ENCODE measurements at places on chromosomes 6 and 20.

DNA sequence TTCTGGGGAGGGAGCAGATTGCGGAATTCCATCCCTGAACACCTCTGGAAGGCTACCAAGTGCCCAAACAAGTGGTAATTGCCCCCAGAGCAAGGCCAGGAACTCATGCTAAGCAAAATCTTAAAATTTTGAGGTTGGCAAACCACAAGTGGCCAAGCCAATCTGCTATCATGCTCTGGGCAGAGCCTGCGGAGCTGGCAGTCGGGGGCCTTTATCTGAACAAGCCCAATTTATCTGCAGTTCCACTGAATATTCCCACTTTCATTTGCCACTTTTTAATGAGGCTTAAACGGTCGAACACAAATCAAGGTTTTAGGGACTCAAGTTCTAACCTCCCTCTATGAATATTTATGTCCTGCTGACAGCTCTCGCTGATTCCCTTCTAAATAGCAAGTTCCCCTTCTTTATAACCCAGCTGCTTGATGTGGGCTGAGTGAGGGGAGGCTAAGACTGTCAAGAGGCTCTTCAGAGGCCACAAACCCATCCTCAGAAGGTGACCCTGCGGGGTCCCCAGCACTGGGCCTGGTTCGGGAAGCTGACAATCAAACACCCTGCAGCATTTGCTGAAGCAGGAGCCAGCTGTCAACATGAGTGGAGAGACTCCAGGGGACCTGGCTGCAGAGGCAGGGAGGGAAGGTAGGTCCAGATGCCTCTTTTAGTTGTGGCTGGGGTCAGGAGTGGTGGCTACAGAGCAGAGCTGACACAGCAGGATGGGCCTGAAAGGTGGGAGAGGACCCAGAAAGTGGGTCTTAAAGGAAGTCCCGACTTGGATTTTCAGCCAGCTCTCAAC, 11.9 kb downstream of the CCDC167 start:
- DNase-seq = no peak

DNA sequence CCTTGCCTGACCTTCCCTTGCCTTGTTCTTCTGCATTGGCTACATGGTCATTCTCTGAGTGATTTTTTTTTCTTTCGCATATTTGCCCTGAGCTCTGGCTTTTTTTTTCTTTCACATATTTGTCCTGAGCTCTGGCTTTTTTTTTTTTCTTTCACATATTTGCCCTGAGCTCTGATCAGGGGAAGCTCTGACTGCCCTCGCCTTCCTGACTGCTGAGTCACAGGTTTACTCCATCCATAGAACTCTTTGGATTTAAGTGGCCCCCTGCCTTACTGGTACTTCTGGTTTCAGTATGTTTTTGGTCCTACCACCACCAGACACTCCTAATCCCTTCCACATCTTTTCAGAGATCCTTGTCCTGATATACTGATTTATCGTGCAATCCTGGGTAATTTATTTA, 201.1 kb downstream of the OGFRL1 start:
- peak; percentile 81 for DNase-seq

DNA sequence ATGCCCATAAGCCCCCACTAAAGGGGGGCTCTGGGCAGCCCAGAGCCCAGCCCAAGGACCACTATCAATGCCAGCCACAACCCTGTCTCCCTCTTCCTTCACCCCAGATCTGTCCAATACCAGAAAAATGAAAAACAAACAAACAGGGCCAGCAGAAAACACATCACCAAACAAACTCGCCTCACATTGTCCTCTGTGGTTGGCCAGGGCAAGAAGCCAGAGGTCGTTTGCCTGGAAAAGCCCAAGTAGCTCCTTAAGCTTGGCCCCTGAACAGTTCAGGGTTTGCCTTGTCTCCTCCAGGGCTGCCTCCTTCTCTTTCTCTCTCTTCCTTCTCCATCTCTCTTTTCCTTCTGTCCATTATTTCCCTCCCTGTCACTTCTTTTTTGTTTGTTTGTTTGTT, 10.1 kb upstream of the SCUBE3 start:
- no peak for DNase-seq

DNA sequence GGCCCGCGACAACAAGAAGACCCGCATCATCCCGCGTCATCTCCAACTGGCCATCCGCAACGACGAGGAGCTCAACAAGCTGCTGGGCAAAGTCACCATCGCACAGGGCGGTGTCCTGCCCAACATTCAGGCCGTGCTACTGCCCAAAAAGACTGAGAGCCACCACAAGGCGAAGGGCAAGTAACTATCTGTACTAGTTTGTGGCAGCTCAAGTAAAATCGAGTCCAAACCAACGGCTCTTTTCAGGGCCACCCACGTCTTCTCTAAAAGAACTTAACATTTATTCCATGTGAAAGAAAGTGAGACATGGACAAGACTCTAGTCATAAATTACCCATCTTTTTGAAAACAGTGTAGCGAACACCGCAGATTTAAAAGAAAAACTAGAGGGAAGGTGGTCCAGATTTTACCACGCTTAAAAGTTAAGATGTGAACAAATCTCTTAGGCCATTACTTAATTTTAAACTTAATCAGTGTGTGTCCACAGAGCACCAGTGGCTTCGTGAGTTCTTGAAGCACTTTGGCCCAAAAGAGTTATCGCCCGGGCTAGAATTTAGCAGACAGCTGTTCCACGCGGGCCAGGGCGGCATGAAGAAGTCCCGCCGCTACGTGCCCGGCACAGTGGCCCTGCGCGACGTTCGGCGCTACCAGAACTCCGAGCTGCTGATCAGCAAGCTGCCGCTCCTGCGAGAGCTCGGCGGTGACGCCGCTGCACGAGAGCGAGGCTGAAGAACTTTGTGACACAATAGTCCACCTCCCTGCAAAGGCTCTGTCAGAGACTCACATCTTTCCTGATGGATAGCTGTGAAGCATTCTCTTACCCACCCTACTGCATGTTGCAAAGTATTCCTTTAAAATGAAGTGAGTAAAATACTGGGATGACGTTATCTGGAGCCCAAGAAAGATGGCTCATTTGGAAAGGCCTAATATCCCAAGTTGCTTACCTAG, 113.9 kb upstream of the PRSS16 start:
- peak; percentile 77 for DNase-seq

DNA sequence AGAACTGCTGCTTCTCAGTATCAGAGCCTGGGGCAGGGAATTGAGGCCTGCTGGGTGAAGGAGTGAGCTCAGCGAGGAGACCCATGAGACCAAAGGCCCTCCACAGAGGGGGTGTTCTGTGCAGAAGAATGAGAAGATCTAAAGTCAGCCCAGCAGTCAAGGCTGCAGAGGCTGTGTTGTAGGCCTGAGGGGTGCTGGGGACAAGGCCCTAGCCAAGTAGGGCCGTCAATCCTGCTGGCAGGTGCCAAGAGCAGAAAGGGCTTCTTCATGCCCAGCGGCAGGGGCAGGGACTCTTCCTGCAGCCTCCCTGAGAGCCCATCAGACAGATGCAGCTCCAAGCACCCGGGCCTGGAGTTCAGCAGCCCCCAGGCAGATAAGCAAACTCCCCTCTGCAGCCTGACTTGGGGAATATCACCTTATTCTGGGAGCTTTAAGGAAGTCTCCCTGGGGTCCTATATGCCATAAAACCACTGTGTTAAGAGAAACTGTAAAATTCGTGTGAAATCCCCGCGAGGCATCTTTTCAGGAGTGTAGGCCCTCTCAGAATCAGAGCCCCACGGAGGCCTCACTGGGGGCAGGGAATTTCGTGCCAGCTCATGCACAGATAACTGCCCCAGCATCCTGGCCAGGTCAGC, 9.0 kb downstream of the CCDC167 start:
- DNase-seq = no peak

- peak; percentile 91 for DNase-seq
These were observed 165.2 kb downstream of the WDR27 start for GRCh38 chr6:169536446-169537170.

DNA sequence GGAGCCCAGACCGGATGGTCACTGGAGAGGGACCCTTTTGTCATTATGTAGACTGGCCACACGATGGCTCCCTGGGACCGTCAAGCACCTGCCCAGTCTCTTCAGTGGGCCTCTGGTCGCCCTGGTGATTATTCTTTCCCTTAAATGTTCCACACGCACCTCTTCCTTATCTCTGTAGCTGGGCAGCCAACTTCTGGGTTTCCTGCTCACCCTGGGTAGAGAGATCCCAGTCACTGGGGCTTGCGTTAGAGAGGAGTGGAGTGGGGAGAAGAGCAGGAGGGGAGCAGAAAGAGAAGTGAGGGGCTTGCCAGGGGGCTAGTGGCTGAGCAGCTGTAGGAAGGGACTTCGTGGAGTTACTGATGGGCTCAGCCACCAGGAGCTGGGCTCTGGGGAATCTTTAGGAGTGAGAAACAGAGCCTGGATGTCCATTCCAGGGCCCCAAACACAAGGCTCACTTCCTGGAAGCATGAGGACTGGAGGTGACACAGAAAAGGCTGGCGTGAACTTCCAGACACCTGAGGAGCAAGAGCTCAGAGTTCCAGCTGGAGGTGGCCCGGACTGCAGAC, 150.1 kb downstream of the DHX35 start:
- DNase-seq = peak; percentile 39

GRCh38 chr6:16295060-16295459, 56.7 kb downstream of the GMPR start:
- DNase-seq = no peak

GRCh38 chr6:125153391-125154117, at the start of gene TPD52L1:
TPD52L1 (plus strand) TSS chr6:125153773; CDS start chr6:125153952, 179 bp downstream.
- peak; percentile 61 for DNase-seq

- no peak for DNase-seq
These were observed 215.2 kb upstream of the HTR1E start for GRCh38 chr6:86722131-86722530.

- no peak for DNase-seq
These were observed 140.1 kb upstream of the LRFN2 start for GRCh38 chr6:40727271-40727670.

DNA sequence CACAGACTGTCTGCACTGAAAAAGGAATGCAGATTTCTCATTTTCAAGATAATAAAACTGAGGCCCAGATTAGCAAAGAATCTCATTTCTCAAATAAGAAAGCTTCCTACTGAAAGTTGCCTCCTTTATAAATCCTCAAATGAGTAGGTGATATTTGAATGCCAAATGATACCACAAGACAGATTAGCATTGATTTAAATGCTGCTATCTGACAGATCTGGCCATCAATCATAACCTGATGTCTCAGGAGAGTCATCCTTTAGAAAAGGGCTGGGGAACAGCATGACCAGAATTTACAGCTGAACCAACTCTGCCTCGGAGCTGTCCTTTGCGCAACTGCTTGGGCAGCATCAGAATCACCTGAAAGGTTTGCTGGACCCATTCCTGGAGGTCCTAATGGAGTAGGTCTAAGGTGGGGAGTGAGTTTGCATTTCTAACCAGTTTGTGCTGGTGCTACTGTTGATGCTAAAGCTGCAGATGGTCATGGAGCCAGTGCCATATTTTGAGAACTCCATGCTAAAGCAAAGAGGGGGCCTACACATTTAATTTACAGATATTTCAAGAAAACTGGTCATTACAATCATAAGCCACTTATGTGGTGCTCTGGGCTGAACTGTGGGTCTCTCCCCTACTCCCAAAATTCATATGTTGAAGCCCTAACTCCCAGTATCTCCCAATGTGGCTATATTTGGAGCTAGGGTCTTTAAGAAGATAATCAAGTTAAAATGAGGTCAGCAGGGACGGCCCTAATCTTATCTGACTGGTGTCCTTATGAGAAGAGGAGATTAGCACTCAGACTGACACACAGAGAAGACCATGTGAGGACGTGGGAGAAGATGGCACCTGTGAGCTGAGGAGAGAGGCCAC, 295.5 kb upstream of the JARID2 start:
- no peak for DNase-seq

GRCh38 chr6:105981002-105981887, 104.9 kb upstream of the PRDM1 start:
- no peak for DNase-seq

DNA sequence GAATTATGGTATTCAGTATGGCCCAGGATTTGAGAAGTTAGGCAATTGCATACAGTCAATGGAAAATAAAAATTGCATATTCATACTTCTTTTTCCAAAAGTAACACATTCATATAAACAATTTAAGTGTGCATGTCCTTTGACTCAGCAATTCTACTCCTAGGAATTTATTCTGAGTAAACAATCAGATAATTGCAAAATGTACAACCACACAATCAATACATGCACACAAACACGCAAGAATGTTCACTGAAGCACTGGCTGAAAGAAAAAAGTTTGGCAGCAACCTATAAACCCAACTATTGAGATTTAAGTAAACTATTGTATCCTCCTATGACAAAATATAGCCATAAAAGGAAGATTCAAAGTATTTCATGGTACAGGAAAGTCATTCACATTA, 1.6 kb downstream of the CYP39A1 start:
- DNase-seq = peak; percentile 83

DNA sequence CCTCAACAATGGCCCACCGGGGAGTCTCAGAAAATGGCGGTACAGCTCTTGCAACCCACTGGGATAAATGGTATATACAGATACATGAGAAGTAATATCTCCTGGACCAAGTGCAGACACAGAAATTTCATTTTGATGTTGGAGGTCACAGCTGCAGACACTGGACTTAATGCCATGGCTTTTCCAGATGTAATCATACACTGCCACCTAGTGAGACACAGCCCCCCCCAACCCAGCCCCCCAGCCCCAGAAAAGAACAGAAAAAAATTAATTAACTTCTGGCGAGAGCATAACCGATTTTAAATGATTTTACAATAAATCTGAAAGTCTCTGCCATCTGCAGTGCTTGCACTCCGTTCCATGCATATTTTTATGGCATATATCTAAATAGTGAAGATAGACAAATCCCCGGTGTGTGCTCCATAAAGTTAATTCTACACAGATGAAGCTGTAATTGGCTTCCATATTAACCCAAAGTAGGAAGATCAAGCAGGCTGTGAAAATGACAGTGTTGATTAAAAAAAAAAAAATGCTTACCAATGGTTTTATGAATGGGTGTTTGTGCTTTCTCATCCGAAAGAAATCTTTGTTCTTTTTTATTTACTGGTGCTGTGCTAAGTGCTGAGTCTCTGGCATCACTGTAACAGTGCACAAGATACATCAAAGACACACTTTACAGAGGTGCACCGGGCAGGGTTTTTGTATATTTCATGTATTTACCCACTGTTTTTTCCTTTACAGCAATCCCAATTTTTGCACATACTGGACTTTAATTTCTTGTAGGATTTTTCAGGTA, 804.1 kb downstream of the TFAP2A start:
- DNase-seq = no peak

- no peak for DNase-seq
These were observed 205.1 kb downstream of the LY86 start for GRCh38 chr6:6793388-6794250.

- DNase-seq = no peak
These were observed 310.6 kb downstream of the PRKN start for GRCh38 chr6:162416831-162417537.
